RPMI8226 (cell line): ENCODE measurements at places on chromosomes 6 and 20.

DNA sequence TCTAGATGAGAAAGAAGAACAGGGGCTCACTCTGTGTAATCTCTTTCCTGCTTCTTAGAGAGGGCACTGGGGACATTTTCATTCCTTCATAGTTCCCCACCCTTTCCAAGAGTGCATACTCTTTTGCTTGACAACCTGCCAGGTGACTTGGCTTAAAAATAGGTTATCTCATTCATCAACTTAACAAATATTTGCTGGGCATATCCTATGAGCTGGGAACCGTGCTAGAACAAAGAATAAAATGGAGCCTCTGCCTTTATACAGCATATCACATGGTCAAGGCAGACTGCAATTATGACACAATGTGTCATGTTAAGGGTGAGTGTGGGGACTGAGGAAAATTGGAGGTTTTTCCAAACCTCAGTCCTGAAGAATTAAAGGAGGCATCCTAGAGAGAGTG lies 209.8 kb upstream of the FOXA2 start:
- no peak for DNase-seq

- no peak for DNase-seq
Measured at GRCh38 chr6:39400026-39400425, 77.5 kb upstream of the KCNK16 start.

GRCh38 chr20:51608061-51608460 lies 65.5 kb upstream of the NFATC2 start:
- no peak for DNase-seq

DNA sequence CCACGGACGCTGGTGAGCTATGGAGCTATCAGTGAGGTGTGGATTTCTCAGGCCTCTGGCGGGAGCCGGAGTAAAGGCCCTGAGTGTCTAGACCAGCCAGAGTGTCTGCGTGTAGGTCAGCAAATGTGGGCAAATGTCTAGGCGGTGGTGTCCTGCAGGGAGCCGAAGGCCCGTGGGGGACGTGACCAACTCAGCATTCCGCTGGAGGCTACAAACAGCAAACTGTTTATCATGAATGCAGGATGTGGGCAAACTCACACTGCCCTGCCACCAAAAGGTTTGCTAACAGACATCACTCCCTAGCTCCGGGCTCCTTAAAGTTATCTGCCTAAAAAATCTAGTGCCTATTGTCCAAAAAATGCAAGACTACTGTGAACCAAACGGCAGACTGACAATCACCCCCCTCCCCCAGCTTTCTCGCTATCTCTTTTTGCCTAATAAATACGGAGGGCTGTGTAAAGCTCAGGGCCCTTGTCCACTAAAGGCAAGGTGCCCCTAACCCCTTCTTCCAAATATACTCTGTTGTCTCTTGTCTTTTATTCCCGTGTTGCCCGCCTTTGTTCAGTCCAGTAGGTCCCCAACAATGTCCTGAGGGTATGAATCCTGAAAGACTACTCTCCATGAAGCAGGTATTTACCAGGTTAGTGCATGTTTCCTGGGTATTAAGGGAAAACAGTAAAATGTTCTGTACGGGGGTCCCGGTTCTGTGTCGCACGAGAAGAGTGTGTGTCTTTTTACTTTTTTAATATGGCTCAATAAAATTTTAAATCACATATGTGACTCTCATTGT lies 29.0 kb upstream of the AFDN start:
- DNase-seq = no peak

DNA sequence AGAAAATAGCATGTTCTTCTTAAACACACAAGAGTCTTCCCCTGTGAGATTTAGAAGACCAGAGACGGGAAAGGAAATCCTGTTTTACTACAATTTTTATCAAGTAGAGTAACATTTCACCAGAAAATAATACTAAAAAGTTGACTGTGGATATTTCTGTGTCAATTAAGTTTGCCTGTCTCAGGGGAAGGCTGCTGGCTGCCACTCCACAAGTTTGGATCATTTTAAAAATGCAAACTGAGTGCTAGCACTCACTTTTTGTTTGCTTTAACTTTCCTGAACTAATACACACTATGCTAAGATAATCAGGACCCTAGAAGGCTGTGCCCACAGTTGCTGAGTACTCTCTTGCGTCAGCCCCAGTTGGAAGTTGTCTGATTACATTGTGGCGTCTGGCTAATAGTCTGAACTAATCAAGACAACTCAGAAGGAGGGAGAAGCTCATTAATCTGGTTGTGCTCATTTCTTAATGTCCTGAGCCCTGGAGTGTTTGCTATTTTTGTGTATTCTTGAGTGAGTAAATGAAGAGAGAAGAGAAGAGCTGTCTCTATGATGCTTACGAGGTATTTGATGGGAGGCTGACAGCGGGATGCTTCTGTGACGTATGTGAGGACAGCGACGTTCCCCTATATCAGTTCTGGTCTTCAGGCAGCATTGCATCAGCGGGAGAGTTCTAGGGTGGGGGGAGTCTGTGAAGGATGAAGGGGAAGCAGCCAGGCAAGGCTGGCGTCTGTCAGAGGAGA lies 664.2 kb downstream of the QKI start:
- no peak for DNase-seq

- no peak for DNase-seq
Measured at GRCh38 chr20:20333866-20334265, 34.0 kb upstream of the INSM1 start.

DNA sequence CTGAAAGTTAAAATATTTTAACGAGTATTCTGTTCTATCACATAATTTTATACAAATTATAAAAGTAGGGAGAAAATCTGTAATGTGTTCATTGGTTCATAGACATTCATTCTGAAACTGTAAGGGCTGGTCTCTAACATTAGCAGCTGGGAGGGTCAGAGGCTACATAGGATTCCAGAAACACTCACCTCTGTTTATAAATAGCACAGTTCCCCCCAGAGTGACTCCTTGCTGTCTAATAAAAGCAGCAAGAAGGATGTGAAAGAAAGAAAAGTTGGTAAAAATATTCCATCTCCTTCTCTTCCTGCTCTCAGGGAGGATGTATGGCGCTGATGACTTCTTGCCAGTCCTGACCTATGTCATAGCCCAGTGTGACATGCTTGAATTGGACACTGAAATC lies 25.3 kb upstream of the NAA20 start:
- no peak for DNase-seq

DNA sequence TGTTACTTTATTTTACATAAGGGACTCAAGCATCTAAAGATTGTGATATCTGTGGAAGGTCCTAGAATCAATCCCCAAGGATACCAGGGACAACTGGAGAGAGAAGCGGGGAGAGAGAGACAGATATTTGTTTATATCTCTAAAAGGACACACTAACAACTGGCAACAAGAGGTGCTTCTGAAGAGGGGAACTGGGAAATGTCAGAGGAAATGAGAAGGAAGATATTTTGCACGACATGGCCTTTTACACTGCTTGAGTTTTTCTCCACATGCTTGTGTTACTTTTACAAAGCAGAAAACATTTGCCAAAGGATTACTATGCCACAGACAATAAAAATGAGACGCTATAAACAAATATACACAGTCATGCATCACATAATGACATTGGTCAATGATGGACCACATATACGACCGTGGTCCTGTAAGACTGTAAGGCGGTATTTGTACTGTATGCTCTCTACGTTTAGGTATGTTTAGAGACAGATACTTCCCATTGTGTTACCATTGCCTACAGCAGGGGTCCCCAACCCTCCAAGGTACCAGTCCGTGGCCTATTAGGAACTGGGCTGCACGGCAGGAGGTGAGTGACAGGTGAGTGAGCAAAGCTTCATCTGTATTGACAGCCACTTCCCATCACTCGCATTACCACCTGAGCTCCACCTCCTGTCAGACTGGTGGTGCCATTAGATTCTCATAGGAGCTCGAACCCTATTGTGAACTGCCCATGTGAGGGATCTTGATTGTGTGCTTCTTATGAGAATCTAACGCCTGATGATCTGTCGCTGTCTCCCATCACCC lies 64.6 kb upstream of the PTPN1 start:
- DNase-seq = no peak

- no peak for DNase-seq
Measured at GRCh38 chr6:157632821-157633220, 190.2 kb upstream of the SNX9 start.

DNA sequence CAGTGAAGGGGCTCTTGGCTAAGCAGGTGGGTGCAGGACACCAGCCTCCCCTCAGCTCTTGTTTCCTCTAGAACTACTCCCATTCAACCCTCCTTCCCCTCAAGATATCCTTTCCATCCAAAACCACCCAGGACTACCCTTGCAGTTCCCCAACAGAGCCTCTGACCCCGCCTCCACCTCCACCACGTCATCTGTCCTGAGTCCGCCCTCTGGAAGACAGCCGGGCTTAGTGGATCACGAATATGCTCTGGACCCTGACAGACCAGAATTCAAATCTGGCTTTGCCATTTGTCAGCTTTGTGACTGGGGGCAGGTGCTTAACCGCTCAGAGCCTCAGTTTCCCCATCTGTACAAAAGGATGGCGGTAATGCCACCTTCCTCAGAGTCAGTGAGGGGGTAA lies 31.4 kb downstream of the TFEB start:
- no peak for DNase-seq

DNA sequence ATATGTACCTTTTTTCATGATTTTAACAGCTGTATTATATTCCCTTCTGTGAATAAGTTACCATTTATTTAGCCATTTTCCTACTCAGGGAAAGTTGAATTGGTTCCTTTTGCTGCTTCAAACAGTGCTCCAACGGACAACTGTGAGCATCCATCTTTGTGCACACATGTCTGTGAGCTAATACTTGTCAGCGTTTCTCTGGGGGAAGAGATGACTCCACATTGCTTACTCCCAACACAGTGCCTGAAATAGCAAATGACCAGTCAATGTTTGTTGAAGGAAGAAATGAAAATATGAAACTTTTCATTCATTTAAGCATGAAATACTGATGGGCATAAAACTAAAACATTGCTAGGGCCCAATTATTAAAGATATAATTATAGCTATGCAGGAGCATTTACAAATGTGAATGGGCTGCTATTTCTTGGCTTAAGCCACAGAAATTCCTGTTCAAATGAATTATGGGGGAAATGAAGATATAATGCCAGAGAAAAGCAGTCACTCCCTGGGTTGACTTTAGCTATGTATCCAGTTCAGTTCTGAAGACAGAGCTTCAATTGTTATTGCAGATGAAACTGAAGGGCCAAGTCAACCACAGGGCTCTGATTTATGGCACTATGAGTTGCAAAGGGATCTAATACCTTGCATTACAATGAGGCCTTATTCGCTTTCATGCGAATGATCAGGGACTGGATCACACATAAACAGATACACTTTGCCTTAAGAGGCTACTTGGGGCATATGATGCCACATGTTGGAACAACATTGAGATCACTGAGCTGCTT lies 47.4 kb upstream of the FOXC1 start:
- no peak for DNase-seq

DNA sequence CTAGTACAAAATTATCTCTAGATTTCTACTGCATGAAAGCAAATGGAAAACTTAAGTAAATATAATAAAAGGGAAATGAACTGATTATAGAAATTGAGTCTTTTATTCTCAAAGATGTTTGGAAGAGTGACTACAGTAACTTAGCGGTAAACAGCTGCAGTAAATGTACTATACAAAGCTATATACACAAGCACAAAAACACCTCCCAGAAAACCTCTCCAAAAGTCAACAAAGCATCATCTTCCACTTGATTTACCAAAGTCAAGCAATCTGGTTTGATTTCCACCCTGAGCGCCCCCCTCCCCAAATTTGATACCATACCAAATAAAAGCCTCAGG lies 142.1 kb upstream of the SHLD1 start:
- no peak for DNase-seq

DNA sequence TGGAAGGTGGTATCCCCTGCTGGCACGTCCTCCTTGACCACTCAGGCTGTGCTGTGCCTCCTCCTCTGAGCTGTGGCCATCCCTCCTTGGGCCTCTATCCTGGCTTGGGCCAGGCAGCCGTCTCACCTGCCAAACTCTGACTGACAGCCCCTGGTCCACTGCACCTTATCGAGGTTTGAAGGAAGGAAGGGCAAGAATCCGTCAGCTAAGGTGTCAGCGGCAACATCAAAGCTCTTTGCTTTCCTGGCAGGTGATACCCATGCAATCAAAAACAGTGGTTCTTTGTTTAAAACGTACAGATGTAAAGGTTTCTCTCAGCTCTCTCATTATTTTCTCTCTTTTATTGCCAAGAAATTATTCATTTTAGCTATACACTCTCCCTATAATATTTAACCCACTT lies 203.9 kb downstream of the TBXT start:
- no peak for DNase-seq

- DNase-seq = no peak
Measured at GRCh38 chr6:36116943-36117342, 13.4 kb upstream of the MAPK13 start.

DNA sequence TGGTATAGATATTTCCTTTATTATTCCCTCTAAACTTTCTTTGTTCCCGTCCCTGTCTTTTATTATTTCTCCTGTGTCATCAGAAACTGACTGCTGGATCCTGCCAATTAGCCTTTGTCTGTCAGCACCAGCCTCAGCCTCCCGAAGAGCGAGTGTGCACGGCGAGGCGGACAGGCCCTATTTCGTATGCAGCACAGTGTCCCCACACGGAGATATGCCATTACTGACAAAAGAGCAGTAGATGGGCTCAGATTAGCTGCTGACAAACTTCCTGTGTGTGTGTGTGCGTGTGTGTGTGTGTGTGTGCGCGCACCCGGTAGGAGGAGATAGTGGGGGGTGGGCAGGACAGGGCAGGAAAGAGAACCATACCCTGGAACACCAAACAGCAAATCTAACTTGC lies 99.5 kb upstream of the ZFP64 start:
- DNase-seq = no peak

DNA sequence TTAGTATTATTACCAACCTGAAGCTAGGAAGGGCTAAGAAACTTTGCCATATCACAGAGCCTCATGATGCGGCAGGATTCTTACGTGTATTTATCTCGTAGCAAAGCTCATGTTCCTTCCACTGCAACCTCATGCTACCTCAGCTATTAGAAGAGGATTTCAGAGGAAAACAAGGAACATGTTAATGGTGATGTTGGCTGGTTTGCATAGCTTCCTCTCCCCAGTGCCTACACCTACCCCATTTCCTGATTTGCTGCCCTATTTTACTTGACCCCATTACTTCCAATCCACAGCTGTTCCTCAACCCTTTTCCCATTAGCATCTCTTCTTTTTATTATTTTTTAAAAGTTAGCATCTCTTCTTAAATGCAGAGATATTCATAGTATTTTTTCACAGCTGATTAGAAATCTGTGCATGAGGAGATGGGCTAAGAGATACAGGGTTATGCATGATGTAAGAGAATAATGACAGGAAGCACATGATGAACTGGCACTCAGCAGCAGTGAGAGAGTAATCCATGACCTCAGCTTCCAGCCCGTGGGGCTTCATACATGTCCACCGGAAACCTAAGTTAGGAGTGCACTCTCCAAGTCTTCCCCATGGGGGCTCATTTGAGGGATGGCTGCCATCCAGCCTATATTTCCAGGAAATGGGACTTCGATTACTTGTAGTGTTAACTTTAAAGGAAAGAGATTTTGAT lies 106.1 kb upstream of the ASF1A start:
- no peak for DNase-seq
